Nephron progenitor cell (in vitro differentiated cells): ENCODE measurements at places on chromosomes 16 and 17.
A peak's percentile ranks its signal among the peaks of the same experiment; 100 is the strongest.

DNA sequence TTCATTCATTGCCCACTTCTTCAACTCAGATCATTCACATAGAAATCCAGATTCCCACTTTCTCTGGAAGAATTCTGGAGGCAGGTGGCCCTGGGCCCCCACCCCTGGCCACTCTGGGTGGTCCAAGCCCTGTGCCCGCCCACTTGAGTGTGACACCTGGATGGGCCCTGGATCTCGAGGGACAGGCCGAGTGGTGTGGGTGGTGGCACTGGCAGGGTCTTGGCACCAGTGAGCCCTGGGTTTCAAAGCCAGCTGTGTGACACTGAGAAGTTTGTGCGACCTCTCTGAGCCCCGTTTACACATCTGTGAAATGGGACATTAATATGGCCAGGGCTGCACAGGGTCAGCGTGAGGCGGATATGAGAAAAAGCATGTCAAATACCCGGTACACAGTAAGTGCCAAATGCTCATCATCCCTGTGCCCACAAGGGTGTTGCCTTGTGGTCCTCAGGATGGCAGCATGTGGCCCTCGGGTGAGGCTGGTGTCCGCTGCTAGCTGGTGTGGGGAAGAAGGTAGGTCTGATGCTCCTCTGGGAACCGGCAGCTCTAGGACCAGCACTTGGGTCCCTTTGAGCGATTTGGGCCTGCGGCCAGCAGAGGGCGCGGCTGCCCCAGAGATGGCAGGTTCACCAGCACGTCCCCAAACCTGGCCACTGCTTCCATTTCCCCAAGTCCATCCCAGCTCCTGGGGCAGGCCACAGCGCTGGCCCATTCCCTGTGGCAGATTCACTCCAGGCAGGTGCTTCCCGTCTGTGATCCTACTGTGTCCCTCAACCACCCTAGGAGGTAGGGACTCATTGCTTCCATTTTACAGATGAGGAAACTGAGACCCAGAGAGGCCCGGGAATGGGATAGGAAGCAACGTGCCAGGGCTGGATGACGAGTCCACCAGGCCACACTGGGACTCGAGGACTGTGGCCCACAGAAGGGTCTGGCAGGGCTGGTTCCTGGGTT is 3.6 kb downstream of the OSGIN1 start:
- DNase-seq, result peak; percentile 89

- no peak for DNase-seq
These were observed 5.0 kb downstream of the EARS2 start for GRCh38 chr16:23552161-23552560.

GRCh38 chr16:74200921-74201320 is 95.7 kb upstream of the PSMD7 start:
- no peak for DNase-seq

- no peak for DNase-seq
These were observed 16.7 kb upstream of the TANGO6 start for GRCh38 chr16:68826652-68827051.

DNA sequence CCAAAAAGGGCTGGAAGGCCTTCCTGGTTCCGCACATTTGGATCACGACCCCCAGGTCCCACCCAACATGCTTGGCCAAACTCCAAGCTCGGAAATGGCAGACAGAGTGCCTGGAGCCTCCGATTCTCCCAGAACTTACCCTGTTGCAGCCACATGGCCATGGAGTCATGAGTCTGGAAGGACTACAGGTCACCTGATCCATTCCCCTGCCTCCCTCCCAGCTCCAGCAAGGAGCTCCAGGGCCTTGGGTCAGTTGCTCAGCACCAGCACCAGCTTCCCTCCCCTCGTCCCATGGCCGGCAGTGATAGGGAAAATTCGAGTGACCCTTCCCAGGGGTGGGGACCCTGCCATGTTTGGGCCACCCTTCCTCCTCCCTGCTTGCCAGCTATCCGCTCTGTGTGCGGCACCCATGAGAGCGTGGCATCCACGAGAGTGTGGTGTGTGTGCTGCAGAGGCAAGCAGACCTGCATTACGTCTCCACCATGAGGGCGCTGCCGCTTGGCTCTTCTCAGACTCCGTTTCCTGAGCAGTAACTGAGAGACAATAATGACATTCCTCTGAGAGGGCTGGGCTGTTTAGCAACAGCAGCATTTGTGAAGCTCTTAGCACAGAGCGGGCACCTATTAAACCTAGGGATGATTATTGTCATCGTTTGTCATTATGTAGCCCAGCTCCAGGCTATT is 21.3 kb upstream of the RPL38 start:
- DNase-seq, result no peak

DNA sequence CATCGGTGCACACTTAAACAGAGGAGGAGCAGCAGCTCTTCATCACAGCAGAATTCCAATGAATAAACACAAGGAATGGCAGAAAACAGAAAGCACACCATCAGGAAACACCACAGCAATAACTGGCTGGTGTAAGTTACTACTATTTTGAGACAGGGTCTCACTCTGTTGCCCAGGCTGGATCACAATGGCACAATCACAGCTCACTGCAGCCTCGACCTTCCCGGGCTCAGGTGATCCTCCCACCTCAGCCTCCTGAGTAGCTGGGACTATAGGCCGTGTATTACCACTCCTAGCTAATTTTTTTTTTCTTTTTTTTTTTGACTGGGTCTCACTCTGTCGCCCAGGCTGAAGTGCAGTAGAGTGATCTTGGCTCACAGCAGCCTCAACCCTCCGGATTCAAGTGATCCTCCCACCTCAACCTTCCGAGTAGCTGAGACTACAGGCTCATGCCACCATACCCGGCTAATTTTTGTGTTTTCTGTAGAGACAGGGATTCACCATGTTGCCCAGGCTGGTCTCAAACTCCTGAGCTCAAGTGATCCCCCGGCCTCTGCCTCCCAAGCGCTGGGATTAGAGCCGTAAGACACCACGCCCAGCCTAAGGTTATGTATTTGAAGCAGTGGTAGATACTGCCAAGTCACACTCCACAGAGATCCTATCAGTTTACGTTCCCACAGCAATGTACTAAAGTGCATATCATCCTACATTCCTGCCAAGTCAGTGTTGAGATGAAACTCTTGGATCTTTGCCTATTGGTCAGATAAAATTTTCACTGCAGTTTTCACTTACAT is 20.7 kb downstream of the TRAP1 start:
- DNase-seq, result no peak

DNA sequence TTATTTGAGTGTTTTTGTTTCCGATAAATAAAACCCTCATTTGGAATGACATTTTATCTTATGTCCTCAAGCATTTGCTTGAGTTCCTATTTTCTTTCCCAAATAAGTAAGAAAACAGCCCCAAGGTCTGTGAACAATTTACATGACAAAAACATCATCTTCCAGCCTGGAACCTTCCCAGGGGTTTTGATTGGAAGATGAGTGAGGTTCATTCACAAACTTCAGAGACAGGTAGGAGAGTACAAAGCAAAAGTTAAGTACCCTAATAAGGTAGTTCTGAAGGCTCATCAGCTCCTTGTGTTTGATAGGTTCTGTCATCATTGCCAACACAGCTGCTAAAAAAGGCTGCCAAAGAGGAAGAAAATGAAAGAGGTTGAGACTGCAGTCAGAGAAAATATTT is 772.8 kb downstream of the CDH8 start:
- no peak for DNase-seq
